ENCODE measurements at places on chromosomes 16 and 17.

DNA sequence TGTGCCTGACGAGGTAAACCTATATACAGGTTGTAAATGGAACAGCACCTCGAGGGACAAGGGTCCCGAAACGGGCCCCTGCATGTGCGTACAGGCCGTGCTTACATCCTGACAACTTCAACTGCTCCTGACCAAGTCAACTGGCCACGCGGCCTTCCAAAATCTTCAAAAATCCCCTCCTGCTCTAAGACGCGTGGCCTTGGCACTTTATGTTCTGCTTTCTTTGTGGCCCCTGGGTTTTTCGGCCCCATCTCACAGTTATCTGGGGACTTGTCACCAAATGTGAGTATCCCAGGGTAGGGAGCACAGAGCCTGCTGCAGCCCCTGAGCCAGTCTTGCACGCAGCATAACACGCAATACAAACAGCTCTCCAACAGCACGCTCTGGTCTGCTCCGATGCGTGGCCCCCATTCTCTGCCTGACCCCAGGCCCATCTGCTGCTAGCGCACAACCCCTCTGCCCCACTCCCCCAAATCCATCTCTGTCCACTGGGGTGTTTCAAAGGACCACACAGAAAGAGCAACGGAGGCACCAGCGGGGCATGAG, 659 bp downstream of the RPH3AL start:
- DNase-seq: no peak

DNA sequence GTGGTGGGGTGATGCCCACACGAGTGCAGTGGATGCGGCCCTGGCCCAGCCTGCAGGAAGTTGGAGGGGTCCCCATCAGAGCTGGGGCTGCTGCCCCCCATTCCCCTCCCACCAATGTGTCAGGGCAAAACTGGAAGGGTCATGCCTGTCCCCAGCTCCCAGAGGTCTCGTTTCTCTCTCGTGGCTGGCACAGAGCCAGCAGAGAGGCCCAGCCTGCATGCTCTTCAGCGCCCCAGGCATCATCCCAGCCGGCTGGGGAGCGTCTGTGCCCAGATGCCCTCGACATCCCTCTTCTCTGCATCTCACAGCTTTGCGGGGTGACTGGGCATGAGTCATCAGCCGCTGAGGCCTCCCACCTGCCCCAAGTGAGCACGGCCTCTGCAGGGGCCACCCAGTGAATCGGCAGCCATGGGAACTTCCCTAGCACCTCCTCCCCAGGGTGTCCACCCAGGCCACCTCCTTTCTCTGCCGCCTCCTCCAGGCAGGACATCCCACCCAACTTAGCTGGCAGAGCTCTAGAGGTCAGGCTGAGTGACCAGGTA, 9.8 kb upstream of the CSNK1D start:
- DNase-seq: no peak

DNA sequence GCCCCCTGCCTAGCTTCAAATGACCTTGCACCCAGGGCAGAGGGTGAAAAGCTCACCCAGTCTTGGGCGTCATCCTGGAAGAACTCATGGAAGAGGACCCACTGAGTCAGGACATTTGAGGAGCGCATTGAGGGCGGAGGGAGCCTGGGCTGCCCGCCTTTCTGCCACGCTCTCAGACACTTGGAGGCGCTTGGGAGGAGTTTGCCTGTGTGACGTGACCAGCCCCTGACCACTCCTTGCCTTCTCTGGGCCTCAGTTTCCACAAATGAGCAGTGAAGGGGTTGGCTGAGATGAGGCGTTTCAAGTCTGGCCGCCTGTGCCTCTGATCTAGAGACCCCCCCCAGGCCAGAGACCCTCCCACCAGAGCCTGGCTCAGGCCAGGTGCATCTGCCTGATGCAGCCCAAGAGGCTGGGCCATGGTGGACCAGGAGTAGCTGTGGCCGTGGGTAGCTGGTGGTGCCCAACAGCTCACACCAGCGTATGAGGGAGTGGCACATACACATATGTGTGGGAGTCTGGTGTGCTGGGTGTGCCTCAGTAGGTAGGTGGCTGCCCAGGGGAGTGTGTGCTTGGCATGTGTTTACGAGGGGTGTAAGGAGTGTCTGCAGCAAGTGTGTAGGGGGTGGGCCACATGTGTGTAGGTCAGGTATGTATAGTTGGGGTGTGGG, 80.2 kb upstream of the TOB1 start:
- DNase-seq: no peak

GRCh38 chr16:11791144-11791828, 5.8 kb downstream of the ZC3H7A start:
- DNase-seq: no peak

DNA sequence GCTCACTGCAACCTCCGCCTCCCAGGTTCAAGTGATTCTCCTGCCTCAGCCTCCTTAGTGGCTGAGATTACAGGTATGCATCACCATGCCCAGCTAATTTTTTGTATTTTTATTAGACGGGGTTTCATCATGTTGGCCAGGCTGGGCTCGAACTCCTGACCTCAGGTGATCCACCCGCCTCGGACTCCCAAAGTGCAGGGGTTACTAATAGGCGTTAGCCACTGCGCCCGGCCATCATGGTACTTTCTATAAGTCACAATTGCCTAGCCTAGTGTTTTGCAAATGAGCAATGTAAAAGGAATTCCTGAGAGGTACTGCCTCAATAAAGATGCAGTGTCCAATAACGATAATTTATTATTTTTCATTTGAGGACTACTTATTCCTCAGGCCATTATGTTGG, 13.9 kb upstream of the PSMC3IP start:
- DNase-seq: no peak

- peak; percentile 61 for DNase-seq
Measured at GRCh38 chr17:78645421-78646295, 68.5 kb upstream of the DNAH17 start.

DNA sequence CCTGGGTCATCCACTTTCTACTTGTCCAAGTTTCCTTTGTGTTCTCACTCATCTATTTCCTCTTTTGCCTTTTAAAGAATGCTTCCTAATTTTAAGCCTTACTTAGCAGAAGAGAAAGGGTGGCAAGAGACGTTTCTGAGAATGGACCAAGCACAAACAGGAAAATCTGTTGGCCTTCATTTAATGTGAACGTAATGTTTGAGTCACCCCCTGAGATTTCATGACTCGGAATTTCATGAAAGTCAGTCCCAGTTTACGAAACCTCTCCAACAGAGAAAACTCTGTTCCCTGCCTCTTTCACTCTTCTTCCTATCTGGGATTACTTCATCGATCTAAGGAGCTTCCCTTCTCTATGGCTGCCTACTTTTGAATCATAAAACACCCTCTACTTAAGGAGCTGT, at the start of gene CD300E:
Gene CD300E, minus strand, starts transcription at position 46 of the 401 bp plus-strand sequence. CDS start 117 bp downstream, outside the sequence.
- DNase-seq: no peak

Data from muscle of arm (tissue), 14 donors.